Frontal cortex (tissue), 4 donors: ENCODE measurements at places on chromosomes 12 and 14. TPM values are rescaled to one million over a fixed set of nuclear protein-coding genes. Genes with fewer than 3 reads are reported as not detected.

MYF5 gene
- not detected for total RNA-seq

RHNO1 gene
- total RNA-seq = 49.7 TPM

DNA sequence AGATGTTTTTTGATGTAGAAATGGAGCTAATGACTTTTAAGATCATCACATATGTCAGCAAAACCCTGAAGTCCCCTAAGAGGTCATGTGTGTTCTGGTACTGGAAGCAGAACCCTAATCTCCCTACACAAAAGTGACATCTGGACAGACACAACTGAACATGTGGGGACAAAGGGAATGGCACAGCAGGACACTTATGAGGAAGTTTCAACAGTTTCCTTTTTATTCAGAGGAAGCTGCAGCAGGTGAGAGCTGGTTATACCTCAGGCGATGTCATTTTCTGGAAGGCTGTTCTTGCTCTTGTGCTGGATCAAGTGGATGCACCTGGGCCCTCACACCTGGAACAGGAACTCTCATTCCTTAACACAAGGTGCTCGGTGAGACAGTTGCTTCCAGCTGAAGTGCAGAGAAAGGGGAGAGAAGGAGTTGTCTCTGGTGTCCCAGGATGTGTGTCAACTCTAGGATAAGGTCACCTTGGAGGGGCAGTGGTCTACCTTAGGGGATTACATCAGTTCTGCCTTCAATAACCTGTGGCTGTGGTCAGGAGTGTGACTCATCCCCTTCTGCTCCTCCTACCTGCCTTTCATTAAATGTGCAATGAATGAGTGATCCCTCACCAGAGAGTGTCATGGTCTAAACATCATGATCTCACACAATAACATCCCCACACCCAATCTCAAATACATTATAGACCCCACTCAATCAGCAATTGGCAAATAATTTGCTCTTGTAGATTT is 463.4 kb downstream of the TMEM121 start:
- no peak for DNase-seq

EIF2B1 gene
- total RNA-seq = 28.1 TPM

DEPDC4 gene
- 2.4 TPM for total RNA-seq

CARMIL3 gene
- 18.8 TPM for total RNA-seq

DNA sequence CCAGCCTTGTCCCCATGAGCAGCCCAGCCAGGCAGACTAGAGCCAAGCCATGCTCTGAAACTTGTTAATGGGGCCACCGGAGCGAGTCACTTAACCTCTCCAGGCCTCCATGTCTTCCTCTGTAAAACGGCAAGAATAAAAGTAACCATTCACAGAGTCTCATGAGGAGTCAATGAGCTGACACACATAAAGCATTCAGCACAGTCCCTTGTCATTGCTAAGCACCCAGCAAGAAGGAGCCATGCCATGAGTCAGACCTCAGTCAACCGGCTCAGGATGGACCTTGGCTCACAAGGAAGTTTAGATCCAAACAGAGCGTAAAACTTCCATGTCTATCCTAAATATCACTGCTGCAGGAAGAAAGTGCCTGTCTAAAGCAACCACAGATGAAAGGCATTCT is 10.6 kb downstream of the FICD start:
- DNase-seq = no peak

DNA sequence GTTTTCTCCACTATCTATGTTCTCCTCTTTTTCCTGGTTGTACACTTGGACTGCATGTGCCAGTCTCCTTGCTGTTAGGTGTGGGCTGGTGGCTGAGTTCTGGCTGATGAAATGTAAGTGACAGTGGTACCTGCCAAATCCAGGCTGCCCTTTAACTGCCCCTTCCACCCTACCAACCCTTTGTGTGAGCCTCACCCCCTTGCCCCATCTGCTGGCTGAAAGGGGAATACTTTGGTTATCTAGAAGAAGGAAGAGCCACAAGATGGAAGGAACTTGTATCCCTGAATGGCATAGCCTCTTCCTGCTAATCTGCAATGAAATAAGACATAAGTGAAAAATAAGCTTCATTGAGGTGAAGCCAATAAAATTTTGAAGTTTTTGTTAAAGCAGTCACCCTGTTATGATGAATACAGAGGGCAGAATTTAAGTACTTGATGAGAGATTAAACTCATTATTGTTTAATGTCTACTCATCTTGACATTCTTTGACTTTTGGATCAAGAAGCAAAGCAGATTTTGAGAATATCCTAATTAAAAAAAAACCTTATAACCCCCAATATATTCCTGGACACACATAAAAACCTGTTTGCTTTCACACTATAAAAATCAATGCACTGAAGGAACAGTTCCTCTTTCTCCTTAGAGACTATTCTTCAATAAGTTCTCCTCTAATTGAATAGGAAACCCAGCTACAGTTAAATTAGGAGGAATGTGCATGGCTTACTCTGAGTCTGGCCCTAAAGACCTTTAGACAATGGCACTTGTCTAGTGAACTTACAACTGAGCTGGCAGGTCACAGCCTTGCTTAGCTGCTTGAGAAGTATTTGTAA is 262.6 kb upstream of the BTG1 start:
- DNase-seq = no peak

GRCh38 chr12:25280082-25280481 is 29.4 kb upstream of the KRAS start:
- no peak for DNase-seq

DNA sequence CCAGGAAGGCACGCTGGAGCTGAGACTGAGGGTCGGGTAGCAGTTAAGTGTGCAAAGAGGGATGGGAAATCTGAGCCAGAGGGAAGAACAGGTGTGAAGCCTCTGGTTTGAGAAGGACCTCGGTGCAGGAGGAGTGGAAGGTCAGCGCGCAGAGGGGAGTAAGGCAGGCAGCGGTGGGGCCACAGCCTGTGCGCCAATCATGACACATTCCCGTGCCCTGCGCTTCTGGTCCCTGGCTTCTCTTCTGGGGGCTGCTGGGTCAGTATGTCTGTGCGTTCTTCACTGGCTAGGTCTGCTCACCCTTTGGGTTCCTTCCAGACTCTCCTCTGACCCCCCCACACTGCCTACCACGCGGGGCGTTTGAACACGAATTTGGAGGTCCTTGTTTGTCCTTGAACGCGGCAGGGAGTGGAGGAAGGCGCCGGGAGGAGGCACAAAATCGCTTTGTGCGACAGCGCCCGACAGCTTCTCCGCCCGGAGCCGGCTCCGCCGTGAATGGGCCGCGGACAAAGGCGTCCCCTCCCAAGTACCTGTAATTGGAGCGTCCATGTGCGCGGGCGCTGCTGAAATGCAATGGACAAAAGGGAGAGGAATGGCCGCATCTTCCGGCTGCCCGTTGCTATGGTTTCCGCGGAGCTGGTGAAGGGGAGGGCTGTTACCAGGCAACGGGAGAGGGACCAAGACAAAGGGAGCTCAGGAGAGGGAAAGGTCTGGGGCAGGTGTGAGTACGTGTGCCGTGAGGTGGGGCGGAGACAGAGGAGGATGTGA is 207.2 kb upstream of the SRRM4 start:
- DNase-seq = no peak

DNA sequence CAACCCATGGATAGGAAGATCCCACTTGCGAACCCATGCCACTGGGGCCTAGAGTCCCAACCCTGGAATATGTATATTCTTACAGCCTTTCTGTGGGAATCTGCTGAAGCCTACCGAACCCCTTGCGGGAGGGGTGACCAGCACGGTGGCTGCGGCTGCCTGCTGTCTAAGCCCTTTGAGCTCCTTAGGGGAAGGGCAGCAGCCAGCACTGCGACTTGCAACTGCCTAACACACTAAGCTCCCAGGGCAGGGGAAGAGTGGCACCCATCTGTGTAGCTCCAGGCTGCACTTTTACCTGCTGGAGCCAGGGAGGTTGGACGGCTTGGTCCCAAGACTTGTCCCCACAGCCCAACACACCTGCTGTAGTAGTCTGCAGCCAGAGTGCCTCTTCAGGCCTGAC is 1968.7 kb upstream of the FLRT2 start:
- no peak for DNase-seq

GPR84 gene
- not detected for total RNA-seq

GRCh38 chr12:2144951-2145350 is 92.2 kb downstream of the CACNA1C start:
- DNase-seq = no peak

PLEKHG7 gene
- total RNA-seq = not detected

DNA sequence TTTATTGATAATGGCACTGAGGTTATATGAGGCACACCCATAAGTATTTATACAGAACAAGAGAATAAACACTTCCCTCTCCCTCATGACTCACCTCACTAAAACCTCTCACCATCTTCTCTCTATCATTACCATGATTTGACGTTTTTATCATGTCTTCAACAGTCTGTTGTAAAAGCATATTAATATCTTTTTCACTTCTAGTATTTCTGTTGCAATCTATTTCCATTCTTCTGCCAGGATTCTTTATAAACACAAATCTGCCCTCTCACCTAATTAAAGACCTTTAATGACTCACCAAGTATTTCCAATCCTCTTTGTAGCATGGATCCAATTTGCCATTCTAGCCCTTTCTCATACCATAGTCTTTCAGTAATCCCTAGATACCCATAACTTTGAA is 527.7 kb downstream of the SLC16A7 start:
- DNase-seq = no peak

- DNase-seq = no peak
Observed at GRCh38 chr14:91545946-91546716, 36.0 kb upstream of the PPP4R3A start.

DNA sequence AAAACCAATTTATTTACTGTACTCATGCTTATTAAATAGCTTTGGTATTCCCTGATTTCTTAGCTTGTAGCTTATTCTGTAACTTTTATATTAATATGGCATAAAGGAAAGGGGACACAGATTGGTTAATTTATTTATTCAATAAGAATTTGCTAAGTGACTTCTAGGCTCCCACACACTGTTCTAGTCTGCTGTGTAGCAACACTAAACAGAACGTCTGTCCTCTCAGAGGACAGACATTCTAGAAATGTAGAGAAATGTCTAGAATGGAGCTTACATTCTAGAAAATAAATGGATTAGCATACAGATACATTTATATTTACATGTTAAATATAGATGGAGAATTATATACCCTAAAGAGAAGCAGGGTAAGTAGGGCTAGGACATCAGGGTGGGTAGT is 184.9 kb upstream of the ABCD2 start:
- DNase-seq = no peak

GRCh38 chr12:15842108-15842507 is 40.1 kb upstream of the STRAP start:
- no peak for DNase-seq

GARIN6 gene
- not detected for total RNA-seq

CLEC4D gene
- under 0.01 TPM for total RNA-seq

AGAP2 gene
- total RNA-seq = 25.7 TPM

- no peak for DNase-seq
Observed at GRCh38 chr12:21675096-21675495, 17.5 kb upstream of the LDHB start.

DNA sequence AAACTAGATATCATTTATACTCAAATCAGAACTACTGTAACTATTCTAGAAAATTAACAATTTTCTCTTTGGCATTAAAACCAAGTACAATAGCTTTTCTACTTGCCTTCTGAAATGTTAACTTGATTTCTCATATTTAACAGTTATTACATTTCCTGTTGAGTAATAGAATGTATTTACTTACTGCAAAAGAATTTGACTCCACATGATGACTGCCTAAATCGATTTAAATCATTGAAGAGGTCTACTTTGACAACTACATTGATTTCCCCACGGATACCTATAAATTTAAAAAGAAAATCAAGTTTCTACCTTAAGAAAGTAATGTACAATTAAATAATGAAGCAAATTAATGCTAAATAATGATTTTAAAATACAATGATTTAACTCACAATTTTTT is 18.9 kb downstream of the C2CD5 start:
- DNase-seq = no peak

DNA sequence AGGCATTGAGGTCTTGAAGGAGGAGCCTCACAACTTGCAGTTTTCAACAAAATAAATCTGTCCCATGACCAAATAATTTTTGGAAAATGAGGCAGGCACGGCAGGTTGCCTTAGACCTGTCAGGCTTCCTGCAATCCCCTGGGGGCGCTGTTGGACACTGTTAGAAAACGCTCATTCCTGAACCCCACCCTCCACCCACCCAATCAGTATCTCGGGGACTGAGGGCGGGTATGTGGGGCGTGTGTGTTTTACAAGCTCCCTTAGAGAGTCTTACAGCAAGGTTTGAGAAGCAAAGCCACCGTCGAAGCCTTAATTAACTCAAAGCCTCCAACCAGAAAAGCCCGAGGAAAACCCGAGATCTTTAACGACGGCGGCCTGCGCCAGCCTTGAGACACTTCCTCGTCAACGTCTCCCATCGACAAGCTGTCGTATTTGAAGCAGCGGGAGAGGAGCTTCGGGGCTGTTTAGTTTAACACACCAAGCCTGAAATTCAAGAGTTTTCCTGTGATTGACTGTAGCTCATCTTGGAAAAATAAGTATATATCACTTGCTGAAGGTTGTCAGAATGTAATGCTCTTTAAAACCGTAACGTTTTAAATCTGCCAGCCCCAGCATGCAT is 123.0 kb downstream of the GLT1D1 start:
- DNase-seq = peak; percentile 24

DNA sequence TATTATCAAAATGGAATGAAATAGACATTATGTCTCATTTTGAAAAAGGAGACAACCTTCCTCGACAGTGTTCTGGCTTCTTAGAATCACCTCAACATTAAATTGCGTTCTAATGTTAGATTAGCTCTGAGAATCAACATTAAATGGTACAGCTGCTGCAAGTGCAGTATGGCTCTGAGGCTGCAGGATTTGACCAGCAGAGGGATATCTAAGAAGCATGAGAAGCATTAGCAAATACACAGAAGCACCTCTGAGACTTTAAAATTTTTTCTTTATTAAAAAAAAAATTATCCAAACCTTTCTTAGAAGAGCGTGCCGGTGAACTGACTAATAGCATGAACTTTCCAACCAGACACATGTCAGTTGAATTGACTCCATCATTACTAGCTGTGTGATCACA is 253.4 kb upstream of the LRIG3 start:
- DNase-seq = no peak

DNA sequence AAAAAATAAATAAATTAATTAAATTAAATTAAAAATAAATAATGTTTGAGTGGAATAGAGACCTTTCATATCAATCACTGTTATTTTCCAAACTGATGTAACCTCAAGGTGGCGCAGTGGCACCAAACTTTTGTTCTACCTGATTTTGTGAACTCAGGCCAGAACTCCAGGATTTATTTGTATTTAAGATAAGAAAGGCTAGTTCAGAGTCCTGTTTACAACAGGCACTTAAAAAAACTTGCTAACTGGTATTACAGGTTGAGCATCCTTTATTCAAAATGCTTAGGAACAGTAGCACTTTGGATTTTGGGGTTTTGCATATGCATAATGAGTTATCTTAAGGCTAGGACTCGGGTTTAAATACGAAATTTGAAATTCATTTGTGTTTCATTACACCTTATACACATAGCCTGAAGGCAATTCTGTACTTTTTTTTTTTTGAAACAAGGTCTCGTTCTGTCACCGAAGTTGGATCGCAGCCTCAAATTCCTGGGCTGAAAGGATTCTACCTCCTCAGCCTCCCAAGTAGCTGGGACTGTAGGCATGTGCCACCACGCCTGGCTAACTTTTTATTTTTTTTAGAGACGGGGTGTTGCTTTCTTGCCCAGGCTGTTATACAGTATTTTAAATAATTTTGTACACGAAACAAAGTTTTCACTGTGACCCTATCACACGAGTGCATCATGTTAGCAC is 32.4 kb downstream of the YY1 start:
- no peak for DNase-seq

AQP6 gene
- total RNA-seq = not detected

GRCh38 chr14:86574778-86575129 is 1044.8 kb downstream of the FLRT2 start:
- no peak for DNase-seq

- no peak for DNase-seq
Observed at GRCh38 chr14:65440230-65440629, 27.7 kb downstream of the FUT8 start.

GRCh38 chr12:906062-906585 is 43.4 kb downstream of the RAD52 start:
- no peak for DNase-seq
